Pons (tissue), 1 donor: ENCODE measurements at places on chromosomes 5 and 9.

DNA sequence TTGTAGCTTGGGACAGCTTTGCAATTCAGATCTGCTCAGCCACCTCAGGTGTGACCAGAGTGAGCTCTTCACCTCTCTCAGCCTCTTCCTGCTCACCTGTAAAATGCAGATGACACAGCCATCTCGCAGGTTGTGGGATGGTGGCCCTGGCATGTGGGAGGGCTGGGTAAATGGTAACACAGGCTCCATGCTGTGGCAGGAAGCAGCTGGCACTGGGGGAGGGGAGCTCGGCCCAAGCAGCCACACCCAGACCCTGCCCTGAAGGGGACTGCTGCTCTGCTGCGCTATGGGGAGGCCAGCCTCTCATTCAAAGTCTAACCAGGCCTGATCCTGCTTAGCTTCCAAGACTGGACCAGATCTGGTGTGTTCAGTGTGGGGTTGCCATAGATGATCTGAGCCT lies 24.1 kb downstream of the PHF2 start:
- DNase-seq, result no peak

DNA sequence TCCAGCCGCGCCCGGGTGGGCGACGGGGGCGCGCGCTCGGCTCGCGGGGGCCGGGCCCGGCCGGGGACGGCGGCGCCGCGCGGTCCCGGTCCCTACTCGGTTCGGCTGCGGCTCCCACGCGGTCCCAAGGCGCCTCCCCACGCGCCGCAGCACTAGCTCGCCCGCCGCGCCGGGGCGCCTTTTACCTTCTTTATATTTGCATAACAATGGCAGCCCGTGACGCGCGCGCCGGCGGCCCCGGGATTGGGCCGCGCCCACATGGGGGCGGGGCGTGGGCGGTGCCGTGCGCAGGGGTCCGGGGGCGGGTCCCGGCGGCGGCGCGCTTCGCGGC lies at the start of gene NRARP:
Gene NRARP (minus strand): TSS at position 154 of the 331 bp plus-strand sequence. CDS start 343 bp downstream, outside the sequence.
- DNase-seq, result peak; percentile 77

- peak; percentile 59 for DNase-seq
Observed at GRCh38 chr5:150510460-150511263, 2.7 kb downstream of the NDST1 start.

GRCh38 chr5:95222836-95223235 lies 62.1 kb downstream of the MCTP1 start:
- no peak for DNase-seq

GRCh38 chr9:96441798-96442445 lies 8.0 kb upstream of the HABP4 start:
- DNase-seq, result no peak

DNA sequence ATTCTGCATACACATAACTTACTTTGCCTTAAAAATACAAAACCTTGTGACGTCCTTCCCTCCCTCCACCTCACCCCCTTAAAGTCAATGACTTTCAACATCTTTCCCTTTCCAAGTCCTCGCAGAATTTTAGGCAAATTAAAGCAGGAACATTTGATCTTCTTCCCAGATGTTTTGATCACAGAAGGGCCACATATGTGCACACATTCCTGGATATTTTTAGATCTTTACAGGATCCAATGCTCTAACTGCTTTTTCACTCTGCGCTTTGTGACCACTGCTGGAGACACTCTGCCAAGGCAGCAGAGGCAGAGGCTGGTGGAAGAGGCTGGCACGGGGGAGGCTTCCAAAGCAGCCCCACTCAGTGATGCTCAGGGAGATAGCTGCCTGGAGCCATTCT lies 130.7 kb downstream of the SEC61B start:
- no peak for DNase-seq

DNA sequence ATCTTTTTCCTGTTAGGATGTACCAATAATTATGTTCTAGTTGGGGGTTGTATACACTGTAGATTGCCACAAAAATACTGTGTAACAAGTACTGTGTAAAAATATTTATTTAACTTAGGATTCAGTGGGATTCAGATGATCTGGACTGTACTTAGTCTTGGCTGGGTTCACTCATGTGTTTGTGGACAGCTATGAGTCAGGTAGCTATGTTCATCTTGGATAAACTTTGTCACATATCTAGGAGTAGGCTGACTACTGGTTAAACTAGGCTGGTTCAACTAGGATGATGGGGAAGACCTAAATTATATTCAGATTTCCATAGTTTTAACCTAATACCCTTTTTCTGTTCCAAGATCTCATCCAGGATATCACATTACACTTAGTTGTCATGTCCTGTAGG lies 32.1 kb upstream of the TNFSF15 start:
- no peak for DNase-seq

DNA sequence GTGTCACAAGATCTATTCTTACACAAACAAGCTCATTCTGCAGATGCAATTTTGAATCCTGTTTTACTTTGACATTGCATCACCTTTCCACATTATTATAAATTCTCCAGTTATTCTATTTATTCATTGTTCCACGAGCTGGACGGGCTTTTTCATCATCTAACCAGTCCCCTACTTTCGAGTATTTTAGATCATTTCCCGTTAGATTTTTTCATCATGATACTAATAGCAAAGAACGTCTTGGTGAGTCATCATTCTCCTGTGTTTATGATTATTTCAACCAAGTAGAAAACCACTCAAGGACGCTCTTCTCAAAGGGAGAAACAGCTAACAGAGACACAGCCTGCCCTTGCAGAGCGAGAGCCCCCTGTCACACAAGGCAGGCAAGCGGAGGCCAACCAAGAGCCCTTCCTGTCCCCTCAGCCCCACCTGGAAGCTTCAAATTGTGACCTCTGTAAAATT lies 15.1 kb downstream of the BBLN start:
- DNase-seq, result no peak
